ENCODE measurements at places on chromosomes 7 and 10.

DNA sequence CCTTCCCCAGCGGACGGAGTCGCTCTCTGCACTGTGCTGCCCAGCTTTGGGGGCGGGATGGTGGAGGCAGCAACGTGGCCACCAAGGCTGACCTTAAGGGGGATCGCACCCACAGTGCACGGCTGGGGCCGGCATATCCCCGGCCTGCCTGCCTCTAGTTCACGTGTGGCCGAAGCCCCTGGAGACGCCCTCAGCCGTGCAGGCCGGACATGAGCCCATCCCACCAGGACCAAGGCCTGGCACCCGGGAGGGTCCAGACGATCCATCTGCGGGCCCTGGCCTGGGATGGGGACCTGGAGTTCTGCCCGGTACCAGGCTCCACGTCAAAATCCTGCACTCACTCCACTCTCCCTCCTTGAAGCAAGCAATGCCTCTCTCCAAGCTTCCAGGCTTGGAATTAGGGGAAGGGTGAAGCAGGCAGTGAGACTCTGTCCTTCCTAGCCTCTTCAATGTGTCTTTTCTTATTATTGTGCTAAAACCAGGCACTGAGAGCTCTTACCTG is 520.8 kb downstream of the REEP3 start:
- no peak for DNase-seq

GRCh38 chr7:69864274-69864673 is 266.0 kb downstream of the AUTS2 start:
- no peak for DNase-seq

DNA sequence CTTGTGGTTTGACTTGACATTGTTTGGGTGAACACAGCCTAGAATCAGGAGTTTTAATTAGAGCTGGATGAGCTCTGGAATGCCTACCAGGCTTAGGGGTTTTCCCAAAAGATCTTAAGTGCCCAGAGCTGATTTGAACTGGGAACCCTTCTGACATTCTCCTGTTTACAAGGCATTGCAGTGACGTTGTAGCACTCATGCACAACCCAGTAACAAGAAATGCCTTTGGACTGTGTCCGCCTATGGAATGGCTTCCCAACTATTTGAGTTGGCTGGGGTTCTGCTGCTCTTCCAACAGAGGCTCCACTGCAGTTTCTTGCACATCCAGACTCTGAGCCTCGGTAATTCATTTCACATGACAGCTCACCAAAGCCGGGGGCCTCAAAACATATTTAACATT is 76.7 kb upstream of the MKX start:
- no peak for DNase-seq

GRCh38 chr7:155571581-155572345 is 25.4 kb upstream of the CNPY1 start:
- DNase-seq, result no peak

DNA sequence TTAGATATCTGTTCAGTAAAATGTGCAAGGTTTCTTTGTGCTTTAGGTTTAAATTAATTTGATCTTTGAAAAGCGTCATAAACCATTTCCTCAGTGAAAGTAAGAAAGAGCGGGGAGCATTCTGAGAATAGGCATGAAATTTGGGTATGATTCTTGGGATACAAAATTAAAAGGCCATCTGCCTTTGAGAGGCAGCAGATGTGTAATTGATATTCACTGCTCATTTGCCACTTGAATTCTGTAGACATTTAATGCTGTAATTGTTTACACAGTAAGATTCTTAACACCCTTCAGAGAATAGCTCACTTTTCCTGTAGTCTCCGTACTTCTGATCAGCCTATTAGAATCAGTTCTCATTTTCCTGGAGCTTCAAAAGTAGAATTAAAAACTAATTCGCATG is 18.7 kb downstream of the FRMD4A start:
- no peak for DNase-seq

DNA sequence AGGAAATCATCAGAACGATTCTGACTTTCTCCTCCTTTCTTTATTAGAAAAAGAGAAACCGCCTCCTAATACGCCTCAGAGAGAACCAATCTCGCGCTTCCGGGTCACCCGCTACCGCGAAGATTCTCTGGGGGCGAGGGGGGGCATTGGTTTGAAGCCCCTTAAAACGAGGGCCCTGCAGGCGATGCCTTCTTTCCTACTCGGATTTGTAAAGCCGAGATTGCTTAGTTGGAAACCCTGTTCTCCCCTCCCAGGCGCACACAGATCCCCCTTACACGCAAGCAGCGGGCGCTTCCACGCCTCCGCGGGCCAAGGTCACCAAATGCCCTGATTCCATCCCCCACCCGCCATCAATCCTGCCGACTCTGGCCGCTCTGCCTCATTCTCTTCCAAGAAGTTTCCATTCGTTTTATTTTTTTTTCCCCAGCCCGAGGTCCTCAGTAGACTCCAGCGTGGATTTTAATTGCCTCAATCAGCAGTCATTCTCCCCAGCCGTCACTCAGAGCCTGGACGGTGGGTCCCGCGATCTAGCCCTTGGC is 1.1 kb upstream of the GAD2 start:
- DNase-seq, result no peak

DNA sequence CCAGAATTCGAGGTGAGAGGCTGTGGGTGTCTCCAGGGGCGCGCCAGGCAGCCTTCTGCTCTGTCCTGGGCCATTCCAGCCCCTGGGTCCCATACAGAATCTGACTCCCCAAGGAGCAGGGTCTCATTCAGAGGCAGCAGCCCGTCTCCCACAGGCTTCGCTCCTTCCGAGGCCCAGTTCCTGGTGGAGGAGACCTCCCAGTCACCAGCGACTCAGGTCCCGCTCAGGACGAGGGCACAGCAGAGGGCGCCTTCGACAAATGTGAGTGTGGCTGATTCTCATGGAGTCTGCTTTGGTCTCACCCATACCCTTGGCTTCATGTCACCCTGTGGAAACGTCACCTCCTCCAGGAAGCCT is 81.8 kb upstream of the GPR26 start:
- no peak for DNase-seq

DNA sequence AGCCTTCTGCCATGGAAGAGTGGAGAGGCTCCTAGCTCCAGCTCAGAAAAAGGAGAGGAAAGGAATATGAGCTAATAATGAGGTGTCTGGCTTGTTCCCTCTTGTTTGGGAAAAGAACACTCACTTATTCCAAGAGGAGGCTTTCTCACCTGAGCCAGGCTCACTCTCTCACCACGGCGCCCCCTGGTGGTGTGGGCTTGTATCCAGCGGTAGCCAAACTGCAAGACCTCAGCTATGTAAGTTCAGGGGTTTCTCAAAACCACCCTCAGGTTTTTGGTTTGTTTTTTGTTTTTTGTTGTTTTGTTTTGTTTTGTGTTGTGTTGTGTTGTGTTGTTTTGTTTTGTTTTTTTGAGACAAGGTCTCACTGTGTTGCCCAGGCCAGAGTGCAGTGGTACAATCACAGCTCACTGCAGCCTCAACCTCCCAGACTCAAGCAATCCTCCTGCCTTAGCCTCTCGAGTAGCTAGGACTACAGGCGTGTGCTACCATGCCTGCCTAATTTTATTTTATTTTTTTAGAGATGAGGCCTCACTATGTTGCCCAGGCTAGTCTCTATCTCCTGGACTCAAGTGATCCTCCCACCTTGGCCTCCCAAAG is 124.0 kb downstream of the TMEM130 start:
- peak; percentile 31 for DNase-seq

DNA sequence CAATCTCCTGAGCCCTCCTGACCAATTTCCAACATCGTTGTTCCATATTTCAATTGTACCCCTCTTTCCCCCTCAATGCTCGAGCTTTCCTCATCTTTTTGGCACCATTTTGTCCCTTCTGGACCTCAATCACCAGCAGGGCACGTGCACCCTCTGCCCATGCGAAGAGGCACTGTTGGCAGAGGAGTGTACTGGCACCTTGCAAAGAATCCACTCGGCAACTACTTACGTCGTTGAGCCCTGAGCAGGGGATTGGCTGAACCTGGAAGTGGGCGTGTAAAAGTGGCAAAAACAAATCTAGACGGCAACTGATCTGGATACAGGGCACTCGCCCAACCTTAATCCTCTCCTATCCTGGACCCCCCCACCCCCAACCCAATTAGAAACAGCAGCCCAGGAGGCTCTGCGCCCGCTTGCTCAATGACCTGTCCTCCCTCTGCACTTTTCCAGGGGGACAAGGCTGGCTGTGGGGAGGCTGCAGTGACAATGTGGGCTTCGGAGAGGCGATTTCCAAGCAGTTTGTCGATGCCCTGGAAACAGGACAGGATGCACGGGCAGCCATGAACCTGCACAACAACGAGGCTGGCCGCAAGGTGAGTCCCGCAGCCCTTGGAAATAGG is 18.8 kb downstream of the WNT8B start:
- DNase-seq, result peak; percentile 71

DNA sequence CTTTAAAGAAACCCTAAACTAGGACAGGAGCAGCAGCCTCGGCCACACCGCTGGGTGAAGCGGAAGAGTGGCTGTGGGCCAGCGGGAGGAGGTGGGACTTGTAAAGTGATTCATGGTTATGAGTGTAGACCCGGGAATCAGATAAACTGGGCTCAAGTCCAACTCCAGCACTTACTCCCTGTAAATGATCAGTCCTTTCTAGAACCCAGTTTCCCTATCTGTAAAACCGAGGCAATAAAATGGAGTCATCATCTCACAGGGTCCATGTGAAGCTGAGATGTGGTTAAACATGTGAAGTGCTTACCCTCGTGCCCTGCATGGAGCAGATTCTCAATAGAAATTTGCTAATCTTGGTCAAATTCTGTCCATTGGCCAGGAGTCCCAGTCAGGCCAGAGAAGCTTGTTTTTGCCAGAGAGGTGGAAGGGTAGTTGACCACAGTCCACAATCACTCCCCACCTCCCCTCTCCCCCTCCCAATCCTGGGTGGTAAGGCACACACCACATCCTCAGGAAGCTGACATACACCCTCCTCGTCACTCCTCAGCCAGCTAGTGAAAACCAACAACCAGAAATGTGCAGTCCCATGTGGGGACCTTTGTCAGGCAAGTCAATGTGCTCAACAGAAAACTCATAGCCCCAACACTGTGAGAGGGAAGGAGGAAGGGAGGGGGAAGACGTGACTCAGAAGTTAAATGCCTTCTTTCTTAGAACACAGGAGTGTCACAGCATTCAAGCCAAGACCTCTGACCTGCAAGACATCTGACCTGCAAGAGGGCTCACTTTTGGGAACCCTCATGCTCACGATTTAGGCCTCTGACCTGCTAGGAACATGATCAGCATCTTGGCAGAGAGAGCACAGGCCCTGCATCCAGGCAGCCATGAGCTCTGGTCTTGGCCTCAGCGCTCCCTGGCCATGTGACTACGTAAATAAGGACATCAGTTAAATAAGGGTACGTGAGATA is 145.1 kb downstream of the PLXNA4 start:
- DNase-seq, result peak; percentile 27

- DNase-seq, result no peak
Observed at GRCh38 chr7:43528576-43529354, 54.1 kb upstream of the STK17A start.

DNA sequence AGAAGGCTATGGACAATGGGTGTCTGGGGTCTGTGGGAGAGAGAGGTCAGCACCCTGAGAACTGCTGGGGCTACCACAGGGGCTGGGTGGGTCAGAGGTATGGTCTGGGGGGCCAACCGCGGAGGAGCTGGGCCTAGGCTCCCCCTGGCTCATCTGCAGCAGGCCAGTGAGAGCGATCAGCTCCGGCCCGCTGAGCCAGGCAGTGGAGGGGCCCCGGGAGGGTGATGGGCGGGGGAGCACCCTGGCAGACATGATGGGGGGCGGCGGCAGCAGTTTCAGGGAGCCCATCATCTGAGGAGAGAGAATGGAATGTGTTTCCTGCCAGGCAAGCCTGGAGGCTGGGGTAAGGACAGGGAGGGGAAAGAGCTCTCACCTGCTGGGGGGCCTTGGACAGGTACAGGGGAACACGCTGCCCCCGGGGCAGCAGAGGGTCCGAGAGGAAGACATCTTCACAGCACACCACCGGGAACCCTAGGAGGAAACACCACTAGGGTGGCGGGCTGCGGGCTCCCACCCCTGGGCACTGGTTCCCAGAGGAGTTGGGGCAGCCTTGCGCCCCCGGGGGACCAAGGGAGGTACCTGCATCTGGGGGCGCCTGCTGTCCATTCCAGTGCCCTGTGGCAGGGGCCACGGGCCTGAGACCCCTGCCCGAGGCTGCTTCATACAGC is 1.3 kb downstream of the SAP25 start:
- no peak for DNase-seq

DNA sequence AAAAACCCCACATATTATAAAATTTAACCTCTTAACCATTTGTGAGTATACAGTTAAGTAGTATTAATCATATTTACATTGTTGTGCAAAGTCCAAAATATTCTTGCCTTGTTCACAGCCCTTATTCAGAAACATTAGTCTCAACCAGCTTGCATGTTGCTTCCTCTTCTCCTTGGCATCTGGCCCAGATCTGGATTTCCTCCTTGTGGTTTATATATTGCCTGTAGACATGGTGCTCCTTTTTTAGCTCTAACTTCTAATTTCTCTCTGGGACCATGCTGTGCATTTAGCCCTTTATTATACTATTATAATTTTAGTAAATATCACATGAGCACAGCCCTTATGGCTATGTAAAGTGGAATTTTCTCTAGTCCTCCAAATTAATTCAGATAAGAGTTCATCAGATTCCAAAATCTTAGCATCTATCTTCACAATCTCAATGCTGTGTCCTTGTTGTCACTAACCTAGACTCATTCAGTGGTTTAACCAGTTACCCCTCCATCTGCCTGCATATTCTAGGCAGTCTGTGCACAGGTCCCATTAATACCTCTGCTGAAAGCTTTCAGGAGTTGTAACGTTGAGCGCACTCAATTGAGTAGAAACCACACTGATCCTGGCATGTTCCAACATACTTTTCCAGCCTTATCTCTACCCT is 7.9 kb downstream of the CPED1 start:
- no peak for DNase-seq

DNA sequence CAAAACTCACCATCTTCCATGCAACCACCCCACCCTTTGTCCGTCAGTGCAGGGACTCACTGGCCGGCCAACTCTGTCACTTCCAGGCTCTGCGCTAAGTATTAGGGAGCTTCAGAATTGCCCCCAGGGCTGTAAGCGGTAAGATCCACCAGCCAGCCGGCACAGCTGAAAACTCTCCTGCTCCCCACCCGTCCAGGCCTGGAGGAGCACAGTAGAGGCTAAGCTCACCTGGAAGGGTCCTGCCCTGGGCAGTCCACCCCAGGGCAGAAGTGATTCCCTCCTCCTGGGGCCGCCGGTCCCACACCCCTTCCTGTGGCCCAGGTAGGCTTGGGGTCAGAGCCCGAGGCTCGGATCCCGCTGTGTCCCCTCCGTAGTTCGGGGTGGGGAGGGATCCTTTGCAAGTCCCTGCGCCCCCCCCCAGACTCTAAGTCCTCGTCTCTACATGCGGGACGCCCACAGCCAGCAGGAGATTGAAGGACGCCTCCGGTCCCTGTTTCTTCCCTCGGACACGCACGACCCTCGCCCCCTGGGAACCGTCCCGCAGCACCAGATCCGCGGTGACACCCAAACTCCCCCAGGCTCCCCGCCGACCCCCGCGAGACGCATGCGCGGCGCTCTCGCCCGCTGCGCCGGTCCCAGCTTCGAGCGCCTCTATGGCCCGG is 138.9 kb downstream of the ARHGAP22 start:
- DNase-seq, result no peak

GRCh38 chr7:135366843-135367508 is 133.3 kb downstream of the STRA8 start:
- DNase-seq, result no peak

Data from stimulated activated CD8-positive, alpha-beta memory T cell treated with anti-CD3 and anti-CD28 coated beads, Interleukin-15, amount 100 ng/mL, for 4 hours (primary cell).